ENCODE measurements at places on chromosomes 16 and 17.

- no peak overlapping the region for H3K4me3 ChIP-seq
- H3K4me1 ChIP-seq, result no peaks in the 10 kb centered on the region
- no peaks in the 10 kb centered on the region for H3K36me3 ChIP-seq
- H3K27ac ChIP-seq, result no peak overlapping the region
Observed at GRCh38 chr17:53655591-53655990, 167.1 kb upstream of the KIF2B start.

DNA sequence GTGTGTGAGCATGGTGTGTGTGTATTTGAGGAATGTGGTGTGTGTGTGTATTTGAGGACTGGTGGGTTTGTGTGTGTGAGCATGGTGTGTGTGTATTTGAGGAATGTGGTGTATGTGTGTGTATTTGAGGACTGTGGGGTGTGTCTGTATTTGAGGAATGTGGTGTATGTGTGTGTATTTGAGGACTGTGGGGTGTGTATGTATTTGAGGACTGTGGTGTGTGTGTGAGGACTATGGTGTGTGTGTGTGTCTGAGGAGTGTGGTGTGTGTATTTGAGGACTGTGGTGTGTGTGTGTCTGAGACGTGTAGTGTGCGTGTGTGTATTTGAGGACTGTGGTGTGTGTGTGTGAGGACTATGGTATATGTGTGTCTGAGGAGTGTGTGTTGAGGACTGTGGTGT lies 18.0 kb upstream of the CACNG1 start:
- H3K36me3 ChIP-seq, result no peaks in the 10 kb centered on the region
- no peaks in the 10 kb centered on the region for H3K27me3 ChIP-seq
- no peak for DNase-seq
- H3K4me3 ChIP-seq, result no peak overlapping the region

DNA sequence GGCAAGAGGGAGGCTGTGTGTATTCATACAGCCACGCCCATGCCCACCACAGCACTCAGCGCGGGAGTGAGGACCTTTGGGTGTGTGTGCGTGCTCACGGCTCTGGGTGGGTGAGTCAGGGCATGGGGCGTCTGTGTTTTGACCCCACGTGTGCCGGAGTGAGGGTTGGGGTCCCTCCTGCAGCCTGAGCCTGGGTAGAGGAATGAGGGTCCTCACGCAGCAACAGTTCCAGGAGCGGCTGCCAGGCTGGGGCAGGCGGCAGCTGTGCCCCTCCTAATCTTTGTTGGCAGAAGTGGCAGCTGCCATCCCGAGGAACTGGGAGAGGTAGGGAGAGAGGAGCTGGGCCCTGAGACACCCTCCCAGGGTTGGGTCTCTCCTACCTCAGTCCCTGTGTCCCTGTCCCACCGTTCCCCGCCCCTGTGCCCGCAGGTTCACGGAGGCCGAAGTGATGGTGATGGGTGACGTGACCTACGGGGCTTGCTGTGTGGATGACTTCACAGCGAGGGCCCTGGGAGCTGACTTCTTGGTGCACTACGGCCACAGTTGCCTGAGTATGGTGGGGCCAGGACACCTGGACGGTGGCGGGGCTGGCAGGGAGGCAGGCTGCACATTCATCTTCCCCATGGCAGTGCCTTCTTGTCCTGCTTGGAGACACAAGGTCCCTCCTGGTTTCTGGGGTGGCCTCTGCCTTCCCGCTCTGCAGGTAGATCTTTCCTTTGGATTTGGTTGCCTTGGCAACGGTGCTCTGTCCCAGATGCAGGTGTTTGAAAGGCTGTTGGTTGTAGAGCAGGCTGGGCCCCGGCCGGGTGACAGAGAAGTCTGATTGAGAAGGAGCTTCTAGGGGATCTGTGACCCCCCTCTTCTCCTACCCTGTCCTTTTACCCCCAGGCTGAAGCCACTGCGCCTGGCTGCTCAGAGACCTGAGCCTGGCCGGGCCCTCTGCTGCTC lies 5.9 kb downstream of the DPH1 start:
- H3K27me3 ChIP-seq, result no peaks in the 10 kb centered on the region
- no peak for DNase-seq
- no peak overlapping the region for H3K4me3 ChIP-seq
- peaks cover 3% of the 10 kb centered on the region for H3K36me3 ChIP-seq

- no peak for DNase-seq
- no peaks in the 10 kb centered on the region for H3K36me3 ChIP-seq
- H3K4me3 ChIP-seq, result no peak overlapping the region
- H3K27ac ChIP-seq, result no peak overlapping the region
- no peaks in the 10 kb centered on the region for H3K4me1 ChIP-seq
- peaks cover 77% of the 10 kb centered on the region for H3K27me3 ChIP-seq
Observed at GRCh38 chr17:45764479-45764878, 19.6 kb upstream of the CRHR1 start.

- H3K27ac ChIP-seq, result peak overlapping the region; percentile 8
- H3K4me3 ChIP-seq, result no peak overlapping the region
- H3K36me3 ChIP-seq, result no peaks in the 10 kb centered on the region
- H3K4me1 ChIP-seq, result peaks cover 27% of the 10 kb centered on the region
- DNase-seq, result peak; percentile 66
Observed at GRCh38 chr17:57035971-57036481, 49.0 kb upstream of the AKAP1 start.

DNA sequence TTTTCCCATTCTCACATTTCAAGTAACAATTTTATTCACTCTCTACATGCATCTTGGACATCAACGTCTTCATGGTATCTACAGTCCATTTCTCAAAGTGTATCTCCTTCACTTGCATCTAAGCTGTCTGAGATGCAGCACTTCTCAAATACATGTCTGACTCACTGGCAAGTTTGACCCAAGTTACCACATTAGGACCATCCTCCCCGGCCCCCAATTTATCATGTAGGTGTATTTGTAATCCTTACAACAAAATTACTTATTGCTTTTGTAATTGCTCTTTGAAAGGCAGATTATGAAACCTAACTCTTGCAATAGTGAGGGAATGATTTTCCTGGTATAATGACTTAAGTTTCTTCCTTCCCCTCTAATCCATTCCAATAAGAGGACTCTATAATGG lies 28.9 kb upstream of the ULK2 start:
- no peak overlapping the region for H3K4me3 ChIP-seq
- H3K4me1 ChIP-seq, result peaks cover 37% of the 10 kb centered on the region
- no peak for DNase-seq
- H3K36me3 ChIP-seq, result no peaks in the 10 kb centered on the region
- H3K27me3 ChIP-seq, result no peaks in the 10 kb centered on the region

DNA sequence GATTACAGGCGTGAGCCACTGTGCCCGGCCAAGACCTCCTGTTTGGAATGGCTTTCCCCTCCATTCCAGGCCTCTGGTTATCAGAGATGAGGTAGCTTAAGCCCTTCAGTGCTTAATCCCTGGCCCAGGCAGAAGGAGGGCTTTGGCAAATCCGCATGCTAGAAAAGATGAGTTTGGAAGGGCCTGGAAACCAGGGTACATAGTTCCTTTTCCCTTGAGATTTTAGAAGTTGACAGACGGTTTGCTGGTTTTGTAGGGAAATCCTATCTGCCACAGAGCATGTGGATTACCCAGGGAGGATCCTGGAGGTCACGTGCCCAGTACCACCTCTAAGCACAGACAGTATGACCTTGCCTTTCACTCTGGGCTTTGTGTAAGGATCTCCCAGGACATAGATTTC lies 114.7 kb upstream of the CACNG3 start:
- peaks cover 9% of the 10 kb centered on the region for H3K27me3 ChIP-seq
- H3K4me1 ChIP-seq, result no peaks in the 10 kb centered on the region
- H3K27ac ChIP-seq, result no peak overlapping the region
- no peak overlapping the region for H3K4me3 ChIP-seq
- no peak for DNase-seq
- no peaks in the 10 kb centered on the region for H3K36me3 ChIP-seq

- no peak for DNase-seq
- no peaks in the 10 kb centered on the region for H3K27me3 ChIP-seq
- H3K4me1 ChIP-seq, result peaks cover 12% of the 10 kb centered on the region
- H3K27ac ChIP-seq, result no peak overlapping the region
- H3K36me3 ChIP-seq, result no peaks in the 10 kb centered on the region
Observed at GRCh38 chr17:44777394-44778348, 18.9 kb downstream of the ADAM11 start.

GRCh38 chr16:83624429-83625120 lies 183.2 kb upstream of the HSBP1 start:
- H3K36me3 ChIP-seq, result no peaks in the 10 kb centered on the region
- no peaks in the 10 kb centered on the region for H3K4me1 ChIP-seq
- DNase-seq, result no peak
- H3K27me3 ChIP-seq, result peaks cover 37% of the 10 kb centered on the region
- no peak overlapping the region for H3K4me3 ChIP-seq
- no peak overlapping the region for H3K27ac ChIP-seq

- no peaks in the 10 kb centered on the region for H3K36me3 ChIP-seq
- H3K27me3 ChIP-seq, result no peaks in the 10 kb centered on the region
- no peak for DNase-seq
- no peak overlapping the region for H3K4me3 ChIP-seq
- H3K4me1 ChIP-seq, result peaks cover 5% of the 10 kb centered on the region
- H3K27ac ChIP-seq, result no peak overlapping the region
Observed at GRCh38 chr17:43018932-43019331, 3.3 kb downstream of the VAT1 start.

- H3K4me1 ChIP-seq, result peaks cover 25% of the 10 kb centered on the region
Observed at GRCh38 chr16:1299012-1299867, 10.2 kb upstream of the UBE2I start.

GRCh38 chr16:13811834-13812233 lies 108.1 kb upstream of the ERCC4 start:
- DNase-seq, result no peak
- no peaks in the 10 kb centered on the region for H3K4me1 ChIP-seq
- H3K4me3 ChIP-seq, result no peak overlapping the region
- no peaks in the 10 kb centered on the region for H3K36me3 ChIP-seq
- no peak overlapping the region for H3K27ac ChIP-seq

- no peaks in the 10 kb centered on the region for H3K36me3 ChIP-seq
- H3K4me3 ChIP-seq, result no peak within 1 kb of the TSS
- no peak within 1 kb of the TSS for H3K27ac ChIP-seq
Observed at GRCh38 chr17:43953746-43954145, at the start of gene PYY. PYY (minus strand) TSS chr17:43953940; CDS start chr17:43953483, 457 bp downstream.

DNA sequence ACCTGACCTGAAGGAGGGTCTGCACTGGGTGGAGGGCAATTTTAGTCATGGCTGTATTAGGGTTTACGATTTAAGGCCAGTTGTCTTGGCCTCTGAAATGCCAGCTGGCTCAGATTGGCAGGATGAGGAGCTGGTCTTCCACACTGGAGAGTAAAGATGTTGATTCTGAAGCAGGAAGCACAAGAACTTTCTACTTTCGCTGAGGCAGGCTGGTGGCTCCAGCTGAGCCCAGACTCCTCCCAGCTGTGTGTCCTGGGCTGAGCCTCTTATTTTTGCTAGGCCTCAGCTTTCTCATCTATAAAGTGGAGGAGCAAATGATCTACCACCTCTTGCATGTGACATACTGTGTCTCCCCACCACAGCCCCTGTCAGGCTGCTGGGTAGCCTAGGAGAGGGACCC lies 74.4 kb downstream of the MRM1 start:
- H3K4me1 ChIP-seq, result no peaks in the 10 kb centered on the region
- no peak for DNase-seq
- H3K4me3 ChIP-seq, result no peak overlapping the region
- no peaks in the 10 kb centered on the region for H3K36me3 ChIP-seq

- H3K4me3 ChIP-seq, result no peak within 1 kb of the TSS
- H3K4me1 ChIP-seq, result no peaks in the 10 kb centered on the region
- H3K36me3 ChIP-seq, result no peaks in the 10 kb centered on the region
- no peaks in the 10 kb centered on the region for H3K27me3 ChIP-seq
- no peak for DNase-seq
- H3K27ac ChIP-seq, result no peak within 1 kb of the TSS
Observed at GRCh38 chr17:2796164-2797125, at the start of gene RAP1GAP2. RAP1GAP2 (plus strand) TSS chr17:2796438; CDS start chr17:2796528, 90 bp downstream.

GRCh38 chr16:3716831-3717234 lies 491 bp downstream of the TRAP1 start:
- no peaks in the 10 kb centered on the region for H3K27me3 ChIP-seq
- H3K36me3 ChIP-seq, result peaks cover 4% of the 10 kb centered on the region
- peak overlapping the region; percentile 99 for H3K4me3 ChIP-seq
- DNase-seq, result peak; percentile 20

DNA sequence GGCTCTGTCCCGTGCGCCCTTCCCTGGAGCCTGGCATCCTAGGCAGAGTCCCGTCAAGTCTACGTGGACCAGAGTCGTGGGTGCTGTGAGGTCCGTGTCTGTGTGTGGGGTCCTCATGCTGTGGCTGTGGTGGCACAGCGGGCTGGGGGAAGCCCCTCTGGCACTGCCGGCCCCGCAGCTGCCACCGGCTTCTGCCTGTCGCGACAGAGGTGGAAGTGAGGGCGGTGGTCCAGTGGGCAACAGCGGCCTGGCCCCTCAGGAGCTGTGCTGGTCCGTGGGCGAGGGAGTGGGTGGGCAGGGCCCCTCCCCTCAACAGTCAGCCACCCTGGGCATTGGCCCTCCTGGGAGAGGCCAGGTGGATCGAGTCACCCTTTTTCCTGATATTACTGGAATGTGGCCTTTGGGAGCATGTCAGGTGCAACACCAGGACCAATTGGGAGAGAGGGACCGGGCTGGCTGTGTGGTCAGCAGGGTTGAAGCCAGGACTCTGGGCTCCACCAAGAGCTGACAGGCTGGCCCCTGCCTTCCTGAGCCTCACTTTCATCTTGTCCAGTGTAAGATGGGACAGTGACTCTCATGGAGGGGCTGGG lies 11.9 kb downstream of the BAIAP2 start:
- 0 out of 2 replicates have a peak, but pooled peaks cover 2% of the 10 kb centered on the region for H3K36me3 ChIP-seq
- peak; percentile 21 for DNase-seq

DNA sequence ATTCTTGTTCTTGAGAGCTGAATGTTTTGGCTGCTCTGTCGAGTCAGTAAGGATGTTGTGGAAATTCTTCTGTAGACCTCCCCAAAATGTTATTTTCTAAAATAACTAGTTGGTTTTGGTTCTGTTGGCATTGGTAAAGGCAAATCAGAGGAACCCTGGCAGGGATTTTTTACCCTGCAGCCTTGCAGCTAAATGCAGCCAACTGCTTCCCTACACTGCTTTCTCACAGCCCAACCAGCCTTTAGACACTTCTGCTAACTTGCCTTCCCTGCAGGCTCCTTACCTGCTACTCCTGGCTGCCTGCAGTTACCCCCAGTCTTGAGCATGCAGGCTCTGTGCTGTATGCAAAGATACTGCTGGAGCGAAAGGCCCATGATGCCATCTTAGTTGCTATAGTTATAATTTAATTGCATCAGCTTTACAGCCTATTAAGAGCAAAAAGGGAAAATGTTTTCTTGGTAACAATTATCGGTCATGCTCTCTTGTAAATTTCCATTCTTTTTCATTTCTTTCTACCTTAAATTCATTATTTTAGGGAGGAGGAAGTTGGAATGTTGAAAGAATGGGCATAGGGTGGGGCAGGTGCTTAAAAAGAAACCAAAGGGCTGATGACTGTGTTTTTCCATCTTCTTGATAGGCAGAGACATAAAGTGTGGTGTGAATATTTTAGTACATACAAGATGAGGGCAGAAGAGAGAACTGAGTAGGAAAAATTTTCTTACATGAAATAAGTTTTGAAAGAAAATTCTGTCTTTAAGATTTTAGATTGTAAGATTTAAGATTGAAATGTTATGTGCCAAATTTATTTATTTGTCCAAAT lies 20.0 kb downstream of the NUP93 start:
- no peak overlapping the region for H3K4me3 ChIP-seq
- H3K27me3 ChIP-seq, result no peaks in the 10 kb centered on the region
- no peak for DNase-seq
- H3K27ac ChIP-seq, result no peak overlapping the region
